ENCODE measurements at places on chromosomes 11 and 22.

DNA sequence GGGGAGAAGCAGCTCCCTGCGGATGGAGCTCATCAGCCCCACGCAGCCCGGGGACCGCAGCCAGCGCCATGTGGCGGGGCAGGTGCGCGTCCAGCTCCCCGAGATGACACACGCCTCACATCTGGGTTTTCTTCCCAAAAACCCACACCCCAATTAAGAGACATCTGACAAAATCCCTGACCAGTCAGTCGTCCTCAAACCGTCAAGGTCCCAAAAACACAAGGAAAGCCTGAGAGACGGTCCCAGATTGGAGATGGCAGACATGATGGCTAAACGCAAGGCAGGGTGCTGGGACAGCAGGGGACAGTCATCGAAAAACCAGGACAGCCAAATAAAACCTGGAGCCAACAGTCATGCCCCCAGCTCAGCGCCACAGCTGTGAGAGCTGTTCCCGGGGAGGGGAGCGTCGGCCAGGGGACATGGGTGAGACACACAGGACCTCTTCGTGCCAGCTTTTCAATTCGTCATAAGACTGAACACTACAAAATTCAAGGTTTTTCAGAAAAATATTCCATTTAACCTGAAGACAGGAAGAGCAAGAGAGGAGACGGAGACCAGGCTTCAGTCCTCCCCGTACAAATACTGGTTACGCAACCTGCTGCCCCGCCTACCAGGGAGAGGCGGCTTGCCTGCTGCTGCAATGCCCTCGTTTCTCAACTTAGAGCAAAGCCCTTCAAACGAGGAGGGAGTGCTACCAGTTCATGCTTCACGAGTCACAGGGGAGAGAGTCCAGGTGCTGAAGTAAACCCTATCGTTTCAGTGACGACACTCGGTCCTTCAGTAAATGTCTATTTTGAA, 10.5 kb downstream of the TOLLIP start:
- no peak for DNase-seq

- DNase-seq, result no peak
Observed at GRCh38 chr11:933142-933851, 7.6 kb downstream of the AP2A2 start.

GRCh38 chr11:13336246-13336878, 58.8 kb downstream of the BMAL1 start:
- DNase-seq, result no peak

DNA sequence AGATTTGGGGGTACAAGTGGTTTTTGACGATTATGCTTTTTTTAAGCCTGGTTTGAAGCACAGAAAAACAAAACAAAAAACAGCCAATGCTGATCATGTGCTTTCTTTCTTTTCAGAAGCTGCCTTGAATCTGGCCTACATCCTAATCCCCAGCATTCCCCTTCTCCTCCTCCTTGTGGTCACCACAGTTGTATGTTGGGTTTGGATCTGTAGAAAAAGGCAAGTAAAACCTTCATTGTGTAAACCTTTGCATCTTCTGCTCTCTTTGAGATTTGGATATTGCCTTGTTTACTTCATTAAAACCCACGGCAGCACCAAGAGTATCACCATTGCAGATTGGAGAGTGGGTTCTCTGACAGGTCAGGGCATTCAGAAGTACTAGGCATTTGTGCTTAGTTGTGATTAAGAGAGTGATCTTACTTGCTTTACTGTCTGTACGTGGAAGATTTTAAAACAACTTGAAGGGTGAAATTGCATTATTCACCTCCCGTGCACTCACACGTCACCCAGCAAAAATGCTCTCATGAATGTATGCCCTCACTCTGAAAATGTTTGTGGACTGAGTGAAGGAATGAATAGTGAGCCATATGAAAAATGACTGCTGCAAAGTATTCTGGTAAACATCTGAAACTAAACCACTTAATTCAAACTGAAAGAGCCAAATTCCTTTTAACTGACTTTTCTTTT, 17.0 kb downstream of the LAYN start:
- no peak for DNase-seq

DNA sequence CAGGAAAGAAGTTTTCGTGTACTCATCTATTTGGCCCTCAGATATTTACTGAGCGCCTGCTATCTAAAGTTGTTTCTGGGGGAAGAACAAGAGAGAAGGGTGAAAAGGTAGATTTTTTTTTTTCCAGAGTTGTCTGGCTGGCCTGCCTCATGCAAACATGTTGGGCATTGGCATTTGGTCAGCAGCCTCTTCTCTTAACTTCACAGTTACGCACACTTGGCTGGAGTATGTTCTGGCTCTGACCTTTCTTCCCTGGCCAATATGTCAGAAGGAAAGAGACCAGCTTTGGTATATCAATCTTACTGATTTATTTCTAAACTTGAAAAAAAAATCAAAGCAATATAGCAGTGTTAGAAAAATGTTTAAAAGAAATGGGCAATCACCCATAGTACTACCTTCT, 54.2 kb upstream of the GRAMD1B start:
- no peak for DNase-seq

GRCh38 chr22:48659404-48659996, 1168.2 kb downstream of the BRD1 start:
- no peak for DNase-seq

DNA sequence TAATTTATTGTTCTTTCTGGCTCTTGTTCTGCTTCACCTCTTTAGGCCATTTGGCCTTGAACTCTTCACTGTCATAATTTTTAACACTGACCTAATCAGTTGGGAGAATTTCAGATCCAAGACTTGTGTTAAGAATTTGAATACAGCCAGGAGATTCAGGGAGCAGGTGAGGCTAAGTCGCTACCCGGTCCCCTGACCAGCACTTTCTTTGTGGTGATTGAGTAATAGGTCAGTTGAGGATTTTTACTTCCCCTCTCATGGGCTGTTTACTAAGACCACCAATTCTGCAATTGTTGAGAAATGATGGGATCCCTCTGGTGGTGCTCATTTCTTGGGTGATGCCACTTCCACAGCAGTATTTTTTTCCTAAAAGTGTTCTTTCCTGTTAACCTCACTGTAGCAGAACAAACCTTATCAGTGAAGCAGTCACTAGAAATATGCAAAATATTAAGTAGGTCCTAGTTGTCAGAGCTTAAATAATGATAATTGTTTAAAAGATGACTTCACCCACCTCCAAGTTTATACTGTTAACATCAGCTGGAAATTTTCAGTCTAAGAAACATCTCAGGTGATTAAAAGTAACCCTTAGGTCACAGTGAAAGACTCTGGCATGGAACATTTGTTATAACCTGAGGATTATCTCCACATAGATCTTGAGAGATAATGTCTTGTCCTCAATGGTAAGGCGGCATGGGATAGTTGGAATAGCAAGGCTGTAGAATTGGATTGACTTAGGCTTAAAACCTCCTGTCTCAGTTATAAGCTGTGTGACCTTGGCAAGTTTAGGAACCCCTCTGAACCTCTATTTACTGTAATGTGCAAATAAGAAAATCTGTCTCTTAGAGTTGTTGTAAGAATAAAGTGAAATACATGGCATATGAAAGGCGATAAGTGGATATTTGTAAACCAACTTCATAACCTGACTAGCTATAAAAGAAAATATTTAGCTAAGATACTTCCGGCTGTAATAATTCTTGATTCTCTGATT, 41.3 kb downstream of the POLD3 start:
- DNase-seq, result no peak

DNA sequence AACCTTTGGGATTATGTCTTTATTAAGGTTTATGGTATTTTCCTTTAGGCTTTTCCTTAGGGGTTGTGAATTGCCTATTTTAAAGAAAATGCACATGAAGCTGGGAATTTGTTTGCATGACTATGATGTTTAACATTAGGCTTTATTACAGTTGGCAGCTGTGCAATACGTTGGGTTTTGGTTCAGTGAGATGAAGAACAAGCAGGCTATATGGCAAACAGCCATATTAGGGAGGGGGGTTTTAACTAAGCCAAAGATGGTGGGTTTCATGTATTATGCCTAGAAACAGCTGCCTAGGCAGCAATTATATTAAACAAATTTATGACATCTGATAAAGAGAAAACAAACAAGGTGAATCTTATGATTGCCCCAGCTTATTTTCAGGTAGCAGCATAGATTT, 880.8 kb downstream of the FAM181B start:
- DNase-seq, result no peak

DNA sequence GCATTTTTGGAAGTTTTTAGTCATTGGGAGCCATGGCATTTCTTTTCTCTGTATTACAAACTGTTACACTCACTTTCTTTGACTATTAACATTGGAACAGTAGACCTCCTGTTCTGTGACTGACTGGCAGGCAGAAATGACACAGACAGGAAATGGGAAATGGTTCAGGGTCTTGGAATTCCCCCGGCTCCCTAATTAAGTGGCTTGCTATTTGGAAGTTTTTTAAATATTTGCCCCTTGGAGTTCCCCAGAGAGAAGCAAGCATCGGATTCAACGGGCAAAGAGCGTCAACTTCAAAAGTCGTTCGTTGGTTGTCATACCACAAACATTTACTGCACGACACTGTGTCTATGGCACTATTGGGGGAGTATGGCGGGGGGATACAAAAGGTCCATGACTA, 1.1 kb upstream of the BIRC2 start:
- no peak for DNase-seq

- DNase-seq, result no peak
Observed at GRCh38 chr11:129701706-129702105, 113.9 kb upstream of the TMEM45B start.

GRCh38 chr11:120217941-120218694, 7.3 kb downstream of the OAF start:
- no peak for DNase-seq

GRCh38 chr22:27475548-27475897, 326.0 kb downstream of the MN1 start:
- no peak for DNase-seq

GRCh38 chr11:78147807-78148206, 8.4 kb upstream of the ALG8 start:
- no peak for DNase-seq

GRCh38 chr11:76184551-76184993, 21.7 kb downstream of the WNT11 start:
- no peak for DNase-seq

- no peak for DNase-seq
Observed at GRCh38 chr22:23137905-23138561, 3.8 kb downstream of the RSPH14 start.

DNA sequence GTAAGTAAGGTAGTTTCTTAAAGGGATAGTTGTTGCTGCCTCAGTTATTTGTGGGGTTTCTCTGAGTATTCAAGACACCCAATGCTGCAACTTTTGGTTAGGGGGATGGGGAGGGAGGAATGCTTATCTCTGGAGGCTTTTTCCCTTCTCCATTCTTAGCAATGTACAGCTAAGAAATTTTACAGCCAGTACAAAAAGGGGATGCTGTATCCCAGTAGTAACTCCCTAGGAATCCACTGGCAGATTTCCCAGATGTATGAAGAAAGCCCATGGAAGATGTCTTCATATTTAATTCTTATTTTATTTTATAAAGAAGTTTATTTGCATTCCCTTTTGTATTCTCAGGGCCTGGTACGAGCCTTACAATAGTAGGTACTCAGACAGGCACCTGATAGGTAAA, 154.8 kb downstream of the ENTHD1 start:
- DNase-seq, result no peak

- no peak for DNase-seq
Observed at GRCh38 chr11:116335891-116336290, 436.9 kb downstream of the BUD13 start.

DNA sequence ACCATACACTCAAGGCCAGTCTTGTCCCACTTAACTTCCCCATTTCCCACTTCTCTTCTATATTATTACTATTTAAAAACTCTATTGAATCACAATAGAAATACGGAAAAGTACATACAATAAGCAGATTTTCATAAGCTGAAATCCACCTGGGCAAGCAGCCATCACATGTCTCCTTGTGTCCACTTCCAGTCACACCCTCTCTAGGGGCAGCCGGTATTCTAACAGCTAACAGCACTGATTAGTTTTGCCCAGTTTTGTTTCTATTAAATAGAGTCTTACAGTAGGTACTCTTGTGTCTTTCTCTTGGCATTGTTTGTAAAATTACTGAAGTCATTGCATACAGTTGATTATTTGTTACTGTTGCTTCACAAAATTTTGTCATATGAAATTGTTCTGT, 37.8 kb downstream of the PPP6R3 start:
- DNase-seq, result no peak

DNA sequence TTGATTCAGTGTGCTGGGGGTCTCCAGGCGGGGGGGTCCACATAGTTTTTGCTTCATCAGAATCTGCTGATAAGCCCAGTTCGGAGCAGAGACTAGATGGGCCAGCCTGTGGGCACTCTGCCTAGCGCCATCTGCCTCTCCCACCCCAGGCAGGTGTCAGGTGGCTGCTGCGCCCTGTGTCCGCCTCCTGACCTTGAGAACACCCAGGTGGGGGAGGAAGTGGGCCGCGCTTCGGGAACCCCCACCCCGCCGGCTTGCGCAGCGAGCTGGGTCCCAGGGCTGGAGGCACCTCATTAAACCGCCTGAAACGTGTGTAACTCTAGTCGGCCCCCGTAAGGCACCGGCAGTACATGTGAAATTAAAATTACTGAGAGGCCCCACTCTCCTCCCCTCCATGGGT, 113.6 kb downstream of the KCNQ1 start:
- DNase-seq, result no peak

DNA sequence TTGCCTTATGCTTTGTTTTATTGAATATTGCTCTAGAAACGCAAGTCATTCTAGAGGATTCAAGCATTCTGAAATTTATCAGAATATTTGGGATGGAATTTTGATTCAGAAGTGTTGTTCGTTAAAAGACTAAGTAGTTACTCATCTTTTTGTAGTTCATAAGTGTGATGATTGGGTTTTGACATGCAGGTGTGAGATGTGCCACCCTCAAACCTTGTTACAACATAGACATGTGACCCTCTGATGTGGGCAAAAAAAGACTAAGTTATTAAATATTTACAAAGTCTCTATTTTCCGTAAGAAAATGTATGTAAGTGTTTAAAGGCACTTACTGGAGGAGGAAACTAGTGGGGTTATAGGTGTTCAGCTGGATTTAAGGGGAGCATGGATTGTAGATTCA, 8.9 kb downstream of the YWHAH start:
- no peak for DNase-seq

DNA sequence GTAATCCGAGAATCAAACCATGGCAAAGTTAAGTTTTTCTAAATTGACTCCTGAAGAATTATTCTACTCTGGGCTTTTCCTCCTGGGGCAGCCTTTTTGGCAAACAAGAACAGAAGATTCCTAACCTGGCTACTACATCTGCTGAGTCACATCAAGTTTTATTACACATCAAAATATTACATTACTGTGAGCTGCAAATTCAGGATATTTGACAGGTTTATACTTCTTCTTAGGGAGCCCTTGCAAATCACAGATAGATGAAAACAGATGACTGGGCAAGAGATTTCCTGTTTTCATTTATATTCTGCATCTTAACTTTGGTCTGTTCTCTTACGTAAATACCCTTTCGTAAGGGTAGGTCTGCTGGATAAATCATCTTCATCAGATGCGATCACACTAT, 23.6 kb downstream of the XRRA1 start:
- no peak for DNase-seq
